WTC11 (cell line): ENCODE measurements at places on chromosomes 11 and 22.

GRCh38 chr11:65476632-65477148 is 22.2 kb upstream of the MALAT1 start:
- DNase-seq: no peak

GRCh38 chr22:49768951-49769690 is 58.6 kb downstream of the BRD1 start:
- peak; percentile 10 for DNase-seq

- no peak for DNase-seq
These were observed 5.7 kb downstream of the PATE2 start for GRCh38 chr11:125772834-125773505.

DNA sequence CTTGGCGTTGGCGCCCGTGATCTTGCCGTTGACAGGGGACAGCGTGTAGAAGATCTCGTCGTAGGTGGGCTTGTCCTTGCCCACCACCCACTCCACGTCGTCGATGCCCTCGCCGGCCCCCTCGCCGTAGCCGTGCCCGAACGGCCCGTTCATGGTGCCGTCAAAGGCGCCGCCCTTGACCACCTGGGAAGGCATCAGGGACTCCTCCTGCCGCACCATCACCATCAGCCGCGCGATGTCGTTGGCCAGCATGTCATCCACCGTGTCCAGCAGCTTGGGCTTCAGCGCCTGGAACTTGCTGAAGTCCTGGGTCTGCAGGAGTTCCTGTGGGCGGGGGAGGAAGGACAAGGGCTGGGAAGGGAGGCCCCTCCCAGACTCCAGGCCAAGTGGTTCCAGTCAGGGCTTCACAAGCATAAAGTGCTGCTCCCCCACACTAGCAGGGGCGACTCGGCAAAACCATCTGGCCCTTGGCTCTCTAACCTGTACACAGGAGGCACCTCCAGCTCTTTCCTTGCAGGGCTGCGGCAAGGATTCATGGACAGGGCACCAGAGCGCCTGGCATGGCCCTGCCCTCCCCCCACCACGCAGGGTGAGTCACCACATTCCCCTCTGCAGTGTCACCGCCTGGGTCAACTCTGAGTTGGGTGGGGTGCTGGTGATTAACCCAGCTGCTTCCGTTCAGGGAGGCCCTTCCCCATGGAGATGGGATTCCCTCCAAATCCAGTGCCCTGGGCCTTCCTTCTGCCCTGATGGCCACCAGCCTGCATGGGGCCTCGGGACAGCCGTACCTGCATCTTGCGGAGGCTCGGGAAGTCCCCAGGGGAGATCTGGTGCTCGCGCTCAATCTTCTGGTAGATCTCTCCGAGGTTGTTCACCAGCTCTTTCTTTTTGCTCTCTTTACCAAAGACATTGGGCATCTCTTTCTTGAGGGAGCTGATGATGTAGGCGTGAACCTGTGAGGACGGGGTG is 10.4 kb upstream of the CDC42BPG start:
- DNase-seq: no peak

DNA sequence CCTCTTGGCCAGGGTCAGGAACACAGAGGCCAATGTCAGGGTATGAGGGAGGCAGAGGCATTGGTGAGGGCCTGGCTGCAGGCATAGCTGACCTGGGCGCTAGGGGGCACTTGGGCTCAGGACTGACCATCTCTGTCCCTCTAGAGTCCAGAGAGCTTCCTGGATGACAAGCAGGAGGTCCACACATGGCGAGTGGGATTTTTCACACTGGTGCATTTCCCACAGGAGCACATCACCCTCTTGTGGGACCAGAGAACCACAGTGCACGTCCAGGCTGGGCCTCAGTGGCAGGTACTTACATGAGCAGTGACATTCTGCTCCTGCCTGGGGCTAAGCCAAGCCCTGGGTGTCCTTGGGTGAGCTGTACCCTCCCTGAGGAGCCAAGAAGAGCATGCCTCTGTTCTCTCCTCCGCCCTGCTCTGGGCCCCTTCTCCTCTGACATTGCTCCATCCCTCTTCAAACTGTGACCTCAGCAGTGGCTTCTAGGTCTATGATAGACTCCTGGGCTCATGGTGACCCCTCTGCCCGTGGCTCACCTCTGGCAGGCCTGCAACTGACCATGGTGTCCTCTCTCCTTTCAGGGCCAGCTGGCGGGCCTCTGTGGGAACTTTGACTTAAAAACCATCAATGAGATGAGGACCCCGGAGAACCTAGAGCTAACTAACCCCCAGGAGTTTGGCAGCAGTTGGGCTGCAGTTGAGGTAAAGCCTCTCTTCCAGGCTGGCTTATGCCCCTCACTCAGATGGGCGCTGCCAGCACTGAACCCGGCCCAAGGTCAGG is 46.6 kb downstream of the OTOG start:
- peak; percentile 8 for DNase-seq

DNA sequence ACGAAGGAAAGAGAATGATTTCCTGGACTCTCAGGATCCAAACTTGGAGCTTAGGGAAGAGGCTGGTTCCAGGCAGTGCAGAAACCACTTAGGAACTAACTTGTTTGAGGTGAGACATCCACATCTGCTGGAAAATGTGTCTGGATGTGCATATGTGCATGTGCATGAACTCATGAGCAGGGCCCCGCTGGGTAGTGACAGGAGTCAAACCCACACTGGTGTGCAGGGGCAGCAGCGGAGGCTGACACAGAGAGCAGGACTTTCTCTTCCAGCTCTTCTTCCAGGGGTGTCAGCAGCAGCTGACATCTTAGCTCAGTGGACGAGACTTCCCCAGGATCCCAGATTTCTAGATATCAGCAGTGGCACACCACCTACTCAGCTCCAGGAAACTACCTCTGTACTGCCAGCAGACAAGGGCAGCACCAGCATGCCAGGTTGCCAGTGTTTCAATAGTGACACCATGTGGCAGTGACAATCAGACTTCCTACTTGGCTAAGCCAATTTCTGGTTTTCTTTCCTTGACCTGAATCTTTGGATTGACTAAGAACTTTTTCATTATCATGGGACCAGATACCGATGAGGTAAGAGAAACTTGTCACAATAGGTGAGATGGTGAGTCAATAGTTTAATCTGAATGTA is 227.5 kb upstream of the ZC3H12C start:
- DNase-seq: peak; percentile 12

DNA sequence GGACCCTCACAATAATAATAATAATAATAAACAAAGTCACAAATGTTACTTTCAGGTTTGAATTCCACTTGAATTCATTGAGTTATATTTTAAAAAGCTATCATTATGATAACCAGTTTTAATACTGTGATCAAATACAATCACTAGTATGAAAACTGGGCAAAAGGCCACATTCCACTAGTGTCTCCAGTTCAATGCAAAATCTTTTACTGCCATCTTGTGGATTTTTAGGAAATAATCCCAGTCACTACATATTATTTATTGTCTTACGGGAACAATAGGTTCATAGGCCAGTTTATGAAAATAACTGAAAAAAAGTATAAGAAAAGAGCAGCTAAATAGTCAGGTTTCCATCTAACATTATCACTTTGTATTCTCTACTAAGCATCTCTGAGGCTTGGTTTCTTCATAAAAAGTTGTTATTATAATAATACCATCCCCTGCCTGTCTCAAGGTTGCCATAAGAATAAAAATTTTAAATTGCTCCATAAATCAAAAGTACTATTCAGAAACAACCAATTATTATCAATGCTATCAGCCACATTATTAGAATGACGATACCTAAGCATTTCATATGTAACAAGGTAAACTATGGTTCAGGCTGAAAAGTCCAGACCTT is 533.9 kb upstream of the CCDC90B start:
- DNase-seq: no peak

- peak; percentile 64 for DNase-seq
These were observed 91.7 kb downstream of the TP53I11 start for GRCh38 chr11:44858796-44859527.

GRCh38 chr11:43034341-43034740 is 277.5 kb upstream of the API5 start:
- DNase-seq: no peak

GRCh38 chr11:75031224-75031753 is 42.6 kb downstream of the NEU3 start:
- no peak for DNase-seq

GRCh38 chr11:67642173-67643120 is 2.9 kb upstream of the TBX10 start:
- DNase-seq: no peak

GRCh38 chr11:62545437-62546243 is 966 bp downstream of the AHNAK start:
- DNase-seq: peak; percentile 80

DNA sequence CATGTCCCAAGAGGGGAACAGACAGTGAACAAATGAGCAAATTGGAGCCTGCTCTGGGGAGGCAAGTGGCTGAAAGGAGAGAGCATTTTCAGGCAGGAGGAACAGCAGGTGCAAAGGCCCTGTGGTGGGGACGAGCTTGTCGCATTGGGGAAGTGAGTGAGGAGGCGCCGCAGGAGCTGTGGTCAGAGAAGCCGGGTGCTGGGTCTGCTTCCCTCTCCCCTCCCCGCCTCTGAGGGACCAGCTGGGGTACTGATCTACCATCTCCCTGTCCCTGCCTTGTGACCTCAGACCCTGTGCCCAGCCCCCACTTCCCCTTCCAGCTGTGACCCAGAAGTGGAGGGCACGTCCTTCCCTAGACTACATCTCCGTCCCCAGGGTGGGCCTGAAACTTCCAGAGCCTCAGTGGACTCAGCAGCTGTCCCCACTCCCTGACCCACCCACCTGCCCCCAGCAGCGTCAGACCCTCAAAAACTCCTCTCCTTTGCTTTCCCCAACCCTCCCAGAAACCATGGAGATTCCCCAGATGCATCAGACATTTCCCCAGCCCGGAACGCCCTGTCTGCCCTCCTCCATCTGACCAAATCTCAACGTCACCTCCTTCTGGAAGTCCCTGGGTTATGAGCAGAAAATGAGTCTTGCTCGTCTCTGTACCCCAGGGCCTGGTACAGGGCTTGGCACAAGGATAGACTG is 19.7 kb upstream of the PDGFB start:
- DNase-seq: no peak

DNA sequence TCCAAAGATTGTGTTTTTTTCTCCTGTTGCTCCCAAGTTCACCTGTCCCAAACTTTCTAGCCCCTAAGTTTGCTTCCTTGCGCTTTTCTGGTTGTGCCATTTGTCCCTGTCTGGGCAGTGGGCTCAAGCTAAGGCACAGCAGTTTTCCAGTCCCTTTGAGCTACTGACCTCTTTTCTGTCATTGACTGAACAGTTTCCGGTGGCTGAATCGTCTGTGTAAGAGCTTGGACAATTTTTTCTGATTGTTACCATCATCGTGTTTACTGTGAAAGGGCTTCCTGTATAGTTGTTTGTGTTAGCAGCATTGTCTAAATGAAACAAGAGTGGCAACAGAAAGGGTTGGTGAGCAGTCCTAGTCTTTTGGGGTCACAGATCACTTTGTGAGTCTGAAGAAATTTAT is 49.8 kb downstream of the BMAL1 start:
- no peak for DNase-seq

DNA sequence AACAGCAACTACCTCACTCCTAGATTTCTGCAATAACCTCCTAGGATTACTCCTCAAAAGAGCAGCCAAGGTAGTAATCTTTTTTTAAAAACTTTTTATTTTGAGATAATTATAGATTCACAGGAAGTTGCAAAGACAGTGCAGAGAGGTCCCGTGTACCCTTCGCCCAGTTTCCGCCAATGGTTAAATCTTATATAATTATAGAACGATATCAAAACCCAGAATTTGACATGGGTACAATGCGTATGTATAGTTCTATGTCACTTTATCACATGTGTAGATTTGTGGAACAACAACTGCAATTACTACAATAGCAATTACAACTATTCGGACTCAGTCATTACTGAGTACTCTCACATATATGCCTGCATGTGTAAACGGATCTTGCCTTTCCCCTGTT is 94.8 kb upstream of the APOA1 start:
- DNase-seq: no peak

DNA sequence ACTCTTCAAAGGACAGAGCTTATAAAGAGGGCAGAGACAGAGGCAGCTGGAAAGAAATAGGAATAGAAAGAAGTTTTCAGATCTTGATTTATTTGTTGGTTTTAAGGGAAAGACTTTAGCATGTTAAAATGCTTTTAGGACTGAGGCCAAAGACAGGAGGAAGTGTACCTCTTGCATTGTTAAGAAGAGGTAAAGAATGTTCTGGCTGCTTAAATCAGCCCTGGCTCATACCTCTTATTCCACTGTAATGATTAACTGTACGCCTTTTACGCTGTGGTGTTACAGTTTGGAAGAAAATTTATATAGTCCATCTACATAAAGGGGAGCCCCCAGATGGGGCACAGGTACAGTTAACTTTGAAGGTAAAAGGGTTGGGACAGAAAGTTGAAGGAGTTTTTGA is 10.1 kb upstream of the MPZL2 start:
- no peak for DNase-seq

- DNase-seq: peak; percentile 17
These were observed 23.1 kb upstream of the PAX6 start for GRCh38 chr11:31834237-31834636.

GRCh38 chr22:49954991-49955580 is 5.5 kb upstream of the PIM3 start:
- no peak for DNase-seq

DNA sequence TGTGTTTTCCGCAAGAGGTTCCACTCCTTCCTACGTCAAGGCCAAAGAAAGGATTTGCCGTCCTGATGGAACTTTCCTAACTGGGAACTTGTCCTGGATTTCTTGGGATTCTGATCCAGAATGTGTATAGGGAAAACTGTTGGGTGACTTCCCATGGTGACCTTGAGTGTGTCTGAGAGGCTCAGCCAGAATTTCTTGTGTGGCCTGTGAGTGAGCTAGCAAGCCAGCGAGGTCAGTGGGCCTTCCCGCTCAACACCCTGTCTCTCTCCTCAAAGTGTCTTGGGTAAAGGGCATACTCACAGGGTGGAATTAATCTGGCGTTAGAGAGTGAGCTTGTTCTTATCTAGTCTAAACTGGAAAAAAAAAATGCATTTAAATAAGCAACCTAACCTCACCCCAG is 20.4 kb downstream of the ZNRF3 start:
- no peak for DNase-seq

GRCh38 chr11:87971354-87971753 is 203.9 kb downstream of the RAB38 start:
- no peak for DNase-seq

DNA sequence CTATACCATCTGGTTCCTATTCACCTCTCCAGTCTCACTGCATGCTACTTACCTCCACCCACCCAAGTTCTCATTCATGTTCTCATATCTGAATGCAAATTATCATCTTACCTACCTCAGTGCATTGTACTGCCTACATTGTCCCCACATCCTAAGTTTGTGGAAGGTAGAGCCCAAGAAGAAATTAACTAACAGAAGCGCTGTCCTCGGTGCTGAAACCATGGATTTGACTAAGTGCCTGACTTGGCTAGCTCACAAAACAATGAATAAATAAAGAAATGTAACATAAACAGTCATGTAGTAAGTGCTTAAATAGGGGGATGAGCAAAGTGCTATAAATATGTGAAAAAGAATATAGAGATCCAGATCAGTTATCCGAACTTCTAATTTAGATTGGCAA is 63.2 kb downstream of the GRIA4 start:
- peak; percentile 68 for DNase-seq

GRCh38 chr11:36357831-36358230 is 61.7 kb downstream of the PRR5L start:
- DNase-seq: no peak
